ENCODE measurements at places on chromosomes 1 and 21.
A peak's percentile ranks its signal among the peaks of the same experiment; 100 is the strongest.

GRCh38 chr1:220271706-220272046, 577 bp downstream of the RAB3GAP2 start:
- DNase-seq: no peak

DNA sequence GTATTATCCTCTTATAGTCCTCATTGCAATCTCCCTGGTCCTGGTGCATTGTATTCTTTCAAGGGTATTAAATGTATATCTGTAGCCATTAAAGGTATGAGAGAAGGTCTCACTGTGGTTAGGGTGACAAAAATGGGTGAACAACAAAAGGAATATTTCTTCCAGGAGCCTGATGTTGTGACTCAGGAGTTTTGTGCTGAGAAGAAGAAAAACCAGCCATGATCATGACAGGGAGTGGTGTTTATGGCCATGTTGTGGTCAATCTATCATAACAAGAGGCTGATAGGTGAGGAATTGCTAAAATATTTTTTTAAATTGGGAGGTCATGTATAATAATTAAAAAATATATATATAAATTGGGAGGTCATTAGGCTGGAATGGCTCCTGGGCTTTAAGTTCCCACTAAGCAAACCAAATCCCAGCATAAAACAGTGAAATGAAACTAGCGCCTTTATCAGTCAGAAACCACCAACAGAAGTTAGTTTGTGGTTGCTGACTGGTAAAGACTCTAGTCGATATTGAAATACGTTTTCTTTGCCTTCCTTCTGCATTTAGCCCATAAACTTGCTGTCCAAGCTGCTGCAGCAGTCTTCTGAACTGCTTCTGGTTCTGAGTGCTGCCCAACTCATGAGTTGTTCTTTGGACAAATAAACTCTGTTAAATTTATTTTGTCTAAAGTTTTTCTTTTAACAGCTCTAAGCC, 60.3 kb downstream of the TBX19 start:
- DNase-seq: no peak

DNA sequence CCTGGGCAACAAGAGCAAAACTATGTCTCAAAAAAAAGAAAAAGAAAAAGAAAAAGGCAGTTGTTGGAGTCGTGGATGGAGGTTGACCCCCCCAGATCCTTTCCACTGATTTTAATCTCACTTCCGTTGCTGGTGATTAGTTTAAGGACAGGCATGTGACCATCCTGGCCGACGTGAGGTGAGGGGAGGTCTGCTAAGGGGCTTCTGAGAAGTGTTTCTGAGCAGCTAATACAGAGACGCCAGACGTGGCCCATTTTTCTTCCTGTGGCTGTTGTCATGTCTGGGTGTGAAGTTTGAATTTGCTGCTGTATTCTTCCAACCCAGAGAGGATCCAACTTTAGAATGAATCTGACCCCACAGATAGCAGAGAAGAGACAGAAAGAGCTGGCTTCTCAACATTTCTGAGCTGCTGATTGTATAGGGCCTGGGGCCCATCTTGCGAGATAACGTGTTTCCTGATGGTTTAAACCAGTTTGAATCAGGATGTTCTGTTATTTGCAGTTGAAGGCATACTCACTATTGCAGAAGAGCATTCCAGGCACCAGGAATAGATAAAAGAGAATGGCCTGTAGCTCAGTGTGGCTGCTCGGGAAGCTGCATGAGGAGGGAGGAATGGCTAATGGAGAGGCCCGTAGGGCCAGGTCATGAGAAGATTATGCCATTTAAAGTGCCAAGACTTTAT, 22.8 kb upstream of the SSBP3 start:
- no peak for DNase-seq

- peak; percentile 51 for DNase-seq
Measured at GRCh38 chr1:183472488-183473216, at the start of gene SMG7. SMG7 (plus strand) TSS chr1:183472499; CDS start chr1:183472621, 122 bp downstream.

Data from neural progenitor cell (in vitro differentiated cells).